ENCODE measurements at places on chromosomes 4 and X. TPM values are rescaled to one million over a fixed set of nuclear protein-coding genes. Genes with fewer than 3 reads are reported as not detected.

DNA sequence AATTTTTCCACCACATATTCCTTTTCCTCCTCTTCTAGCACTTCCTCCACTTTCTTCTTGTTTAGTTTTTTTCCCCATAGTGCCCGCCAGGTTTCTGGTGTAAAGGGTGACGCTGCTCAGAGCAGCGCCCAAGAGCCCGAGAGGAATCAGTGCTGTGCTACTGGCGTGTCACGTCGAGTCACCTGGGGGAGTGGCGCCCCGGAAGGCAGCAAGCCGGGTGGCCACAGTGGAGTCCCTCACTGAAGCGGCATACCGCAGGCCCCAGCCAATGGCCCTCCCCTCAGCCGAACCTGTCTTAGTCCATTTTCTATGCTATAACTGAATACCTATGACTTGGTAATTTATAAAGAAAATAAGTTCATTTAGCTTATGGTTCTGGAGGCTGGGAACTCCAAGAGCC lies 51.5 kb downstream of the SPIN4 start:
- no peak for DNase-seq

- no peak for DNase-seq
Observed at GRCh38 chr4:129823105-129823504, 727.2 kb downstream of the C4orf33 start.

- DNase-seq: peak; percentile 51
Observed at GRCh38 chr4:108270466-108271450, 102.0 kb upstream of the LEF1 start.

DNA sequence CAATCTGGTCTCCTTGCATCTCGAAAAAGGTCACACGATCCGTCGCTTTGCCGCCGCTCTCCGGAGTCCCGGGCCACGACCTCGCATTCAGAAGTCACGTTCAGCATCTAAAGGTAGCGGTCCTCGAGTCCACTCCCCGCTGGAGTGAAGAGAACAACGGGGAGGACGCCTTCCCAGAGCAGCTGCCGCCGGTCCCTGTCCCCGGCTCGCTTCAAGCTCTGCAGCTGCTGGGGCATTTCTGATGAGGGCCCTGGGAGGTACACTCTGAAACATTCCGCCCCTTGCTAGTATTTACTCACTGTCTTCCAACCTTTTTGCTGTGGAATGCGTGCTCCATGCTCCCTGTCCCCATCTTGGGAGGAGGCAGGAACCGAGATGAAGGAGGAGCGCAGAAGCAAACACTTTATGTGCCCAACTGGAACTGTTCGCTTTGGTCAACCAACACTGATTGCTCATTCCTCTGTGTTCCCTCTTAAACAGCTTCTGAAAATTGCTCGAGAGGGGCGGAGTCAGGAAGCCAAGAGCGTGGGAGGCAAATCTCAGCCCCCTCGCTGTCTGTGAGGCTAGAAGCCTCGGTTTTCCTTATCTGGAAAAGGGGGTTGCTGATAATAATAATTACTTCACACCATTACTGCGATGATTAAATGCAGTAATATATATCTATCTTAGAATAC lies 6.4 kb upstream of the VAMP7 start:
- no peak for DNase-seq

DNA sequence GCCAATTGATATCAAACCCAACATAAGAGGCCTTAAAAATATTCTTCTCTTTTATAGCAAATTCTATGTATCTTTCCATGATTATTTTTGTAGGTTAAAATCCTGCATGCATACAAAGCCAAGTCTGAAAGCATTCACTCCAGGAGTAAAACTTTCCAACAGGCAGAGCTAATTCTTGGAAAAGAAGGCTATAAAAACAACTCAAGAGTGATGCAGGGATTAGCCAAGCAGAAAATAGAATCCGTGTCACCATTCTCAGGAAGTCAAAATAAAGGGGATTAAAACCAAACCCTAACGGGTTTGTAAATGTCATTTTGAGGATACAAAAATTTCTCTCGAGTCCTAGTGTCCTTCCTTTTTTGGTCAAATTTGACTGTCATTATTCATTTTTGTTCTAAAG lies 412.4 kb downstream of the DMD start:
- no peak for DNase-seq

GRCh38 chr4:68372588-68372987 lies 22.7 kb upstream of the YTHDC1 start:
- no peak for DNase-seq

DNA sequence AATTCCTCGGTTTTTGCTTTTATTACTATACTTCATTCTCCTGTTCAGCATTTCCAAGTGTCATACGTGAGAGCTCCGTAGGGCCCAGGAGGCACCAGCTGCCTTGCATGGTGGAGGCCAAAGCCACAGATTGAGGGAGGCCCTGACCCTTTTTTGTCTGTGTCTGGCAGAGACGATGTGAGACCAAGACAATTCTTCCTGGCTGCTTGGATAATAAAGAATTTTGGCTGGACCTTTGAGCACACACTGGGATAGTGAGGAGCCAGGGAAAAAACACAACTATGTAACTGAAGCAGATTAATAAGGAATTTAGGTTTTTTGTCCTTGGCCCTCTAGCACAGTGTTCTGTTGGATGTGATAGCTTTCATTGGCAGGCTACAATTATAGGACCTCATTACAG lies 161.0 kb downstream of the CPXCR1 start:
- no peak for DNase-seq

GRCh38 chr4:126697748-126698147 lies 935.0 kb upstream of the INTU start:
- peak; percentile 4 for DNase-seq

DNA sequence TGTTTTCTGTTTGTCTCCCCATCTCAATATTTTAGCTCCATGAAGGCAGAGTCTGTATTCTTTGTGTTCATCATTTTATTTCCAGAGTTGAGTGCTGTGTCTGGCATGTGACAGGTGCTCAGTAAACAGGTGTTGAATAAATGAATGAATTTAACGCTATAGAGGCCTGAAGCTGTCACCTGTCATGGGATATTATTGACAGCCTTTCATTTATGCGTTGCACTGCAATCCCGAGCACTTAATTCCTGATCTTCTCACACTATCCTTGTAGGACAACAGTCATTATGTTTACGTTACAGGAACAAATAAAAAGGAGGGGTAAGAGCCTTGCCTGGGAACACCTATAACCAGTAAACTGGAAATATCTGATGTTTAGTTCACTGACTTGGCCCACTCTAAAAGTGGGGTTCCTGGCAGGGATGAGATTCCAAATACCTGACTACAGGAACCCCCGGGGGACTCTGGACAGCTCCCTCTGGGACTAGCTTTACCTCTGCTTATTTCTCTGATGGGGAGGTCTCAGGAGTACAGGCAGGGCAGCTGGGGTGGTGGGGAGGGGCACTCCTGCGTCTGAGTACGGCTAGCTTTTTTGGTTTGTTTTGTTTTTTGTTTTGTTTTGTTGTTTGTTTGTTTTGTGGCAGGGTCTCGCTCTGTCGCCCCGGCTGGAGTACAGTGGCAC lies 36.6 kb downstream of the SEL1L3 start:
- DNase-seq: no peak

DNA sequence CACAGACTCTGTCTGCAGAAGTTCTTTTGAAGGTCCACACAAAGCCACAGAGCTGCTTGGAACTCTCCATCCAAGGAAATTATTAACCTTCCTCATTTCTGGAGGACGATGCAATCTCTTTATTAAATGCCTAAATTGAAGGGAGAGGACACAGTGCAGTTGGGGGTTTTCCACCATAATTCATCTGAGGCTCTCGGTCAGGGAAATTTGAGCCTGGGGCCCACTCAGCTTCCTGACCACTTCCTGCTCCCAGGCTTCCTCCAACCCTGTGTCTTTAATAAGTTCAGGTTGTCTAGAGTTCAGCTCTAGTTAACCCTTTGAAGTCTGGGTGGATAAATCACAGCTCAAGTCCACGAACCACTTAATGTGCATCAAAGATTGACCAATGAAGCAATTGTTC lies 58.5 kb downstream of the PRPS1 start:
- no peak for DNase-seq

DNA sequence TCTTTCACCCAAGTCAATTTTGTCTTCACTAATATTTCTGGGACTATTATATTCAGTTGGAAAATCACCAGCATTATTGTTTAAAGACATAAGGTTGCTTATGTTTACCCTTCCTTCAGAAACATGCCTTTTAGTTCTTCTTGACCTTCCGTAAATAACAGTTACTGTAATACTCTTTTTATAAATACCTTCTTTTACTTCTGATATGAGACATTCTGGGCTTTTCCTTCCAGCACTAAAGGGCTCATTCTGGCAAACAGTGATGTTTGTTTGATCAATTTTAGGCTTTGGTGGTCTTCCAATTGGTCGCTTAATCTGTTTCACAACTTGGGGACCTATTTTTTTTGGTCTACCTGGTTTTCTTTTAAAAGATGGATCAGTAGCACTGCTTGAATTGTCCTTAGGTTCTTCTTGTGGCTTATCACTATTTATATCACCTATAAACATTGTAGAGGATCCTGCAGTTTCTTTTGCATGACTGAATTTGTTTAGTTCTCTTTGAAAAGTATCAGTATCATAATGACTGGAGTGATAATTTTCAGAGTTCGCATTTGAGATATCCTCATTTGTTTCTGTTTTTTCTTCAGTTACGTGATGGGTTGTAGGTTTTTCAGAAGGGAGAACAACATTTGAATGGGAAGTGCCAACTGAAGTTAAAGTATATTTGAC lies 64.8 kb downstream of the NCAPG start:
- no peak for DNase-seq

DNA sequence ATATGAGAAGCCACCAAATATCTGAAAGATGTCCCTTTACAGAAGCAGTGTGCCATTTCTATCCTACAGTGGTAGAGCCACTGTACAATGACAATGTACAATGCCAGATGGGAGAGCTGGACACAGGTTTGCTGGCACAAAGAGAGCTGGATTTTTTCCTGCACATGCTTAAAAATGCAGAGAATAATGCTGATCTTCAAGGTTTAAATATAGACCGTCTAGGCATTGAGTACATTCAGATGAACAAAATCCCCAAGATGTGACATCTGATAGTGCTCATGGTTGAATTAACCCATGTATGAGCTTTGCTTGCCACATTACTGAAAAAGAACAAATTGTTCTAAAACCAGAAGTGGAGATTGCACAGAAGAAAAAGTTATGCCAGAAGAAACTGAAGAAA lies 11.7 kb downstream of the ADGRL3 start:
- no peak for DNase-seq

GRCh38 chr4:143437937-143438336 lies 75.6 kb upstream of the SMARCA5 start:
- no peak for DNase-seq

DNA sequence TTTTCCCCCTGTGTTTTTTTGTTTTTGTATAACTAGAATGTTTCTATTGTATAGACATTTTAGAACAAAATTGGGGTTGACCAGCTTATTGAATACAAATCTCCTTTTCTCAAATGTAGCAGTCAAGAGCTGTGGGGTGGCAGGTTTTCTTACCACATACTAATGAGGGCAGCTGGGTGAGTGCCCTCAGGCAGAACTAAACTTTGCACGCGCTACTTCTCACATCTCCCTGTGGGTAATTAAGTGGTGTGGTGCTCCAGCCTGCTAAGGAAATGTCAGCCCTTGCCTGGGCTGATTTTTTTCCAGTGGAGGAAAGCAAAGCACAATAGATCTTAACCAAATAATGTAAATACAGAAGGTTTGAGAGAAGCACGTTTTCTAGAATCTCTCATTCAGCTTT lies 717.6 kb upstream of the TENM3 start:
- DNase-seq: peak; percentile 13

DNA sequence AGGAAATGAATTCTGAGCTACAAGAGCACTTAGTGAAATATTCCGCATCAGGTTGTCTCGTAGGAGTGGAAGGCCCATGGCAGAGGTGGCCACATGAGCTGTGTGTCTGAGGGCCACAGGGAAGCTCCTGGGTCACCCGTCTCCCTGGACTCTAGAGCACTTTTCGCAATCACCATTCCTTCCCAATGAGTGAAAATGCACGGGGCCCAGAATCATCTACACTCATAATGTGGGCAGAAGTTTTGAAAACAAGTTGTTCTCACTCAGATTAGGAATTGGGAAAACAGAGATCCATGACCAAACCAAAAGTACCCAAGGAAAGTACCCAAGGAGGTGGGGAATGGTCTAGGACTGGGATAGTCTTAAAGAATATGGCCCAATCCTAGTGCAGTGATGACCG lies 94.4 kb downstream of the SCD5 start:
- no peak for DNase-seq

GRCh38 chr4:184831153-184831552 lies 5.4 kb upstream of the ACSL1 start:
- DNase-seq: no peak

GRCh38 chrX:49876750-49877149 lies 2.5 kb upstream of the USP27X start:
- no peak for DNase-seq

SOD3 gene
- 0.43 TPM for total RNA-seq

TMEM31 gene
- total RNA-seq: not detected

IL13RA2 gene
- 2.3 TPM for total RNA-seq

SHROOM3 gene
- 109 TPM for total RNA-seq

MAGEA1 gene
- total RNA-seq: not detected

USP26 gene
- not detected for total RNA-seq

All from epithelial cell of proximal tubule (primary cell).